ENCODE measurements at places on chromosomes 5 and 9. TPM values are rescaled to one million over a fixed set of nuclear protein-coding genes. Genes with fewer than 3 reads are reported as not detected.

ZNF483 gene
- total RNA-seq: 7.4 TPM

DNA sequence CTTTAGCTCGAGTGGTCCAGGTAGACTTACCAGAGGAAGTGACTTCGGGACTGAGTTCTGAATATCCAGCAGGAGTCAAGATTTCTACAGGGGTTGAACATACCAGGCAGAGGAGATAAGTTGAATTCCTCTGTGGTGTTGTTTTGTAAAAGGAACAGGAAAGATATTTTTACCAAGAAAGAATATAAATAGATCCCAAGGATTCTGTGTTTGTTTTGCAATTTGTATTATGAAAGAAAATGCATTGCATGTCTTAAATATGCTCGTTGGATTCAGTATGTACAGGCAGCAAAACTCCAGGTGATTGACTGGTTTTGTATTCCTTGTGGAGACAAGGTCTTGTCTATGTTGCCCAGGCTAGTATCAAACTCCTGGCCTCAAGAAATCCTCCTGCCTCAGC lies 197.8 kb downstream of the FRMD3 start:
- DNase-seq: no peak

DNA sequence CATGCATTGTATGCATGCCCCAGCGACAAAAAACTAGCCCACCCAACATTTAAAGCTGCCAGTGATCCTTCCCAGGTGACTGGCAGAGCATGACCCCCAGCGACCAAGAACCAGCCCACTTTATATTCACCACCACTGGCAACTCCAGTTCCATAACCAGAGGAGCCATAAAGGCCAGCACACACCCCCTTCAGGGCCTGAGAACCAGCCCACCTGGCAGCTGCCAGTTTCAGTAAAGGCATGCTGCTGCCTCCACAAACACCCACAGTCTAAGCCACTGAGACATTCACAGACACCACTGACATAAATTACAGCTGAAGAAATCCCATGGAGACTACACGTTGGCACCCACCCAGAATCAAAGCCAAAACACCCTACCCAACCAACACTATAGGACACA lies 46.9 kb upstream of the RGS7BP start:
- DNase-seq: no peak

UBE2D2 gene
- total RNA-seq: 127 TPM

DNA sequence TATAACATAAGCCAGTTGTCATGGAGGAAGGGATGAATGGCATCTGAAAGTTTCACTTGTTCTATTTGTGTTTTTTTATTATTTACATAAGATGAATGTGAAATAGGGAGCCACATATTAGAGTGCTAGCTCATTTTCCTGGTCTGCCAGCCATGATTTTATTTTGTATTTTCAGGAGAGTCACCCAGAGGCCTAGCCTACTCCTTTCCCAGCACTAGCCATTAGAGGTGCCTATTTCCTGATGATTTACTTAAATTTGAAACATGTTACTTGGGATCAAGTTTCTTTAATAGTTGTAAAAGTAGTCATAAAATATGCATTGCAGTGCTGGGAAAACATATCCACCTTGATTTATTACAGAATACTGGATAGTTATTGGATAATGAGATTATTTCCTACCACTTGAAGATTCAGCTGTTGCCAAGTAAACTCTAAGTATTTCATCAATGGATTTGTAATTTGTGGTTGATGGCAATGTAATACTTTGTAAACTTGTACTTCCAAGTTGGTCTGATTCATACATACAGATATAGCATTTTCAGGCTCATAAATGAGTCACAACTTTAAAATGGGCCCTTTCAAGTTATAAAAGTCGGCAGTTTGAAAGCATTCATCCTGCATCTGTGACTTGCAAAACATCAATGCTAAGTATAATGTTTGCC lies 50.8 kb downstream of the KCNN2 start:
- no peak for DNase-seq

PCDHA1 gene
- not detected for total RNA-seq

DNA sequence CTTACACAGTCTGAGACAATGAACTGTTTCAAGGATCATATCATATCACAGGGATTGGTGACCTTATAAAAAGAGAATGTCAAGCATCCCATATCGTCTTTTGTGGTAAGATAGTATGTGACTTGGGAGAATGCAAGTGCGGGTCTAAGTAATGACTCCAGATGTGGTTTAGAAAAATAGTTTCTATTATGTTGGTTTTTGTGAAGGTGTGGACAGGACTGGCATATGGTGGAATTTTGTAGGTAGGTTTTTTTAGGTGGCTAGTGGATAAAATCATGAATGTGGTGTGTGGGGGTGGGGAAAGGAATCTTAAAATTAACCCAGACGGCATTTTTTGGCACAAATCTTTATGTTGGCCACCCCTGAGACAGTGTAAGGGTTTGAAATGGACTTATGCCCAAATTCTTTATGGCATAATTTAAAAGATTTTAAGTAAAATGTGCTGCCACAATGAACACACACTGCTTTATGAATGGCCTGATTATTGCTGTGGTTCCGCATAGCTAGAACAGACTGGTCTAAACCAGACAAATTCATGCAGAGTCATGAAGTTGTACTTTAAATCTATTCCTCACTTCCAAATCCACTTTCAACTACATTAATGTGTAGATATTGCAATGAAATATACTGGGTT lies 204.8 kb upstream of the HAPLN1 start:
- no peak for DNase-seq

GRCh38 chr5:68884144-68884754 lies 209.6 kb upstream of the SLC30A5 start:
- peak; percentile 58 for DNase-seq

GRCh38 chr9:73037613-73038012 lies 84.8 kb upstream of the ALDH1A1 start:
- DNase-seq: no peak

PCDHGA12 gene
- total RNA-seq: 1.1 TPM

RBM22 gene
- total RNA-seq: 136 TPM

DNA sequence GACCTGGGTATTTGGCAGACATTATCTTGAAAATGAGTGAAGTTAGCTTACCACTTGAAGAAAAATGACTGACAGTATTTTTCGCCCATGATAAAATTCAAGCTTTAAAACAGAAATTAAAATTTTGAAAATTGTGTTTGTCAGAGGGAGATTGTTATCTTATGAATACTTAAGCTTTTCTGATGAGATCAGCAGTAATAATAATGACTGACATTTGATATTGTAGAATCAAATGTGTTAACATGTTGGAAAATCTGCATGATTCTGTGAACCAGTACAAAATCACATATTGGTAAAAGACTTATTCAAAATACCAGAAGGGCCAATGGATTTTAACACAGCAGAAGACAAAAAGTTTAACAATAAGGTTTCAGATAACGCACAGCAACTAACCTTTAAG lies 94.0 kb downstream of the MSX2 start:
- no peak for DNase-seq

DNA sequence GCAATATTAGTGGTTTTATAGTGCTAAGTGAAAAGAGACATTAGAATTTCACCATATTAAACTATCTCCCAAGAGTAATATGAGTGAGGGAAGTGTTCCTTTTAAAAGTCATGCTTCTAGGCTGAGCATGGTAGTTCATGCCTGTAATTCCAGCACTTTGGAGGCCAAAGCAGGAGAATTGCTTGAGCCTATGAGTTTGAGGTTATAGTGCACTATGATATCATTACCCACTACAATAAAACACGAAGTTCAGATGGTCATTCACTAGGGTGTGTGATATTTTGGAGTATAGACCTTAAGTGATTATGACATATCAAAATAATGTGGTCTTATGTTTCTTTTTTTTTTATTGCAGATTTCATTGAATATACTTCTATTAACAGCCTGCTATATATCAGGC lies 6.7 kb downstream of the KIF2A start:
- no peak for DNase-seq

RMRP gene
- 6,602 TPM for total RNA-seq

GRCh38 chr9:128141604-128142003 lies 7.6 kb upstream of the LCN2 start:
- DNase-seq: no peak

DNA sequence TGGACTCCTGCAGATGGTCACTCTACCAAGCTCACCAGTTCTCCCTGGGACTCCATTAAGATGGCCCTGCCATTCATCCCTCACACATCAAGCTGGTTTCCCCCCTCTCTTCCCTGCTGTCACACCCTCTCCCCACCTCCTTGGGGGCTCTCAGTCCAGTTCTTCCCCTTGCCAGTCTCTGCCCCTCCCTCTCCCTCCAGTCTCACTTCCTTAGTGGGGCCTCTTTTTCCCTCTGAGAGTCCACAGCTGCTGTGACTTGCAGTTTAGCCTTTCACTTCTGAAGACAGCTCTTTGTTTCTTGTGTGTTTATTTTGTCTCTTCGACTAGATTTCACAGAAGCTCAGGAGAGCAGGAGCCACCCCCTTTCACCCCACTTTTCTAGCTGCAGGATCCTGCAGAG lies 10.5 kb downstream of the DOCK2 start:
- DNase-seq: no peak
